ENCODE measurements at places on chromosomes 13 and 19.

DNA sequence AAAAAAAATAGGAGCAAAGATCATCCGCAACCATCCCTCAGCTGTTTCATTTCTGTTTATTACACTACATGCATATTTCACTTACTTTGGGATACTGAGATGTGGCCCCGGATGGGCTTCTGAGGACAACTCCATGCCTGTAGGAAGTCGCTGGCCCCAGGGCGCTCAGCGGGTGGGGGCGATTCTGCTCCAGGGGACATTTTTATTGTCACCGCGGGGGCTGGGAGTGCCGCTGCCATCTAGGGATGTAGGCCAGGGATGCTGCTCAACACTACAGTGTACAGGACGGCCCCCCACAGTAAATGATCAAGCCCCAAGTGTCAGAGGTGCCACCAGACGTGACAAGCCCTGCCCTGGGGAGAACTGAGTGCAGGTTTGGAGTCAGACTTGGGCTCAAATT, 6.4 kb upstream of the BST2 start:
- DNase-seq, result no peak

DNA sequence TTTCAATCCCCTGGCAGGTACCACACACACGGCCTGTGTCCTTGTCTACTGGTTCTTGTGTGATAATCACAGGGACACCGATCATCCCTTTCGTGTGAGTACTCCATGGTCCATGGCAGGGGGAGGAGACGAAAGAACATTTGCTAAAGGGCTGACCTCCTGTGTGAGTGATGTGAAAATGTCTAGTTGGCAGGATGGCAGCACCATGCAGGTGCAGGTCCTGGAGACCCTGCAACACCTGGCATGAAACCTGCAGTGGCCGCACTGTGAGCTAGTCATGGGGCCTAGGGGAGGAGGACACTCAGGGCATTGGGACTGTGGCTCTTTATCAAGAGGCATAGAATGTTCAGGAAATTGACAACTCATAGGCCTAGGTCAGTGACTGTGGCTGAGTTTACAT, 22.9 kb upstream of the LGALS14 start:
- no peak for DNase-seq

DNA sequence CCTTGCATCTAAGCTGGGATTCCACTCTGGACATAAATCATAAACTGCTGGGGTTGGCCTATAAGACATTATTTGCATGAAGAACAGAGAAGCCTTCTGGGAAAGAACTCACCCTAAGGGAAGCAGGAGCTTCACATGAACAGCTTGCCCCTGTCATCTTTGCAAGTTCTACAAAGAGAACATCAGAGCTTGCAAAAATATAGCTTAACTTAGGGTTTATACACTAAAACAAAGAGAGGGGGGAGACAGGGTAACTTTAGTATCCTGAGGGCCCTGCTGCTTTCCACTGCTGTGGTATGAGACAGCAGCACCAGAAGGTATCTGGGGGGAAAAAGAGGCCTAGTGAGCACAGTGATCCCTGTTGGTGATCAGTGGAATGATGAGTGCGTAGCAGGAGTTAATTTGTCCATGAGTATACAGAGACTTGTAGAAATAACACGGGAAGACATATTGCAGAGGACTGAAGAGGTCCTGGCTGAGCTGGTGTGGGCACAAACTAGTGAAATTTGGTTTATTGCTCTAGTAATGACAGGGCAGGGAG, 116.1 kb upstream of the TSC22D1 start:
- DNase-seq, result no peak

GRCh38 chr19:30674656-30675055, 302.5 kb downstream of the ZNF536 start:
- no peak for DNase-seq
